Neural crest cell (in vitro differentiated cells): ENCODE measurements at places on chromosomes 3 and 15.

DNA sequence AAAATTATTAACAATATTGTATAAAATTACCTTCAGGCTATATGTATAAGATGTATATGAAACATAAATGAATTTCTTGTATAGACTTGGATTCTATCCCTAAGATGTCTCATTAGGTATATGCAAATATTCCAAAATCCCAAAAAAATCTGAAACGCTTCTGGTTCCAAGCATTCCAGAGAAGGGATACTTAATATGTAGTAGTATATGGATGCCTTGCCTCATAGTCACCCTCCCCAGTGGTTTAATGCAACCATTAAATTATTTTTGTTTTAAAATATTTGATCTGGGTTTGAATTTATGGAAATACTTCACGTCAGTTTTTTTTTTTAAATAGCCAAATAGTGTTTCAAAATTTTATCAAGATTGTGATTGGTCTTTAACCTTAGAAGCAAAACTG is 27.2 kb downstream of the PLCL2 start:
- no peak for DNase-seq

- DNase-seq = no peak
These were observed 38.9 kb upstream of the RNU6-1 start for GRCh38 chr15:67878712-67879206.

GRCh38 chr3:58044691-58045483 is 36.7 kb downstream of the FLNB start:
- DNase-seq = no peak

DNA sequence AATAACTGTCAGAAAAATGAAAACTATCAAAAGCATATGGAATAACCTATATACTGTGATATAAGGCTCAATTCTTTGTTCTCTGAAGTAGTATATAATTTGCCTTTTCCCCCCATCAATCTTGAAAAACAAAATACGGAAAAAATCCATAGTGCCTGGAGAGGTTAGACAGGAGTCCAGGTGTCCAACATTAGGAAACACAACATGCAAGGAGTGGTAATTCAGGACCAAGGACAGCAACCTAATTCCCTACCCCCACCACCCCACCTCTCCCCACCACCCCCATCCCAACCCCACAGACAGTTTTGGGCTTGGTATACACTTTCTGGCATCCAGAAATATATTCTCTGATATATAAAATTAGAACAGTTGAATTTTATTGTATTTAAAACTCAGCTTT is 55.1 kb upstream of the SLC25A26 start:
- DNase-seq = no peak

DNA sequence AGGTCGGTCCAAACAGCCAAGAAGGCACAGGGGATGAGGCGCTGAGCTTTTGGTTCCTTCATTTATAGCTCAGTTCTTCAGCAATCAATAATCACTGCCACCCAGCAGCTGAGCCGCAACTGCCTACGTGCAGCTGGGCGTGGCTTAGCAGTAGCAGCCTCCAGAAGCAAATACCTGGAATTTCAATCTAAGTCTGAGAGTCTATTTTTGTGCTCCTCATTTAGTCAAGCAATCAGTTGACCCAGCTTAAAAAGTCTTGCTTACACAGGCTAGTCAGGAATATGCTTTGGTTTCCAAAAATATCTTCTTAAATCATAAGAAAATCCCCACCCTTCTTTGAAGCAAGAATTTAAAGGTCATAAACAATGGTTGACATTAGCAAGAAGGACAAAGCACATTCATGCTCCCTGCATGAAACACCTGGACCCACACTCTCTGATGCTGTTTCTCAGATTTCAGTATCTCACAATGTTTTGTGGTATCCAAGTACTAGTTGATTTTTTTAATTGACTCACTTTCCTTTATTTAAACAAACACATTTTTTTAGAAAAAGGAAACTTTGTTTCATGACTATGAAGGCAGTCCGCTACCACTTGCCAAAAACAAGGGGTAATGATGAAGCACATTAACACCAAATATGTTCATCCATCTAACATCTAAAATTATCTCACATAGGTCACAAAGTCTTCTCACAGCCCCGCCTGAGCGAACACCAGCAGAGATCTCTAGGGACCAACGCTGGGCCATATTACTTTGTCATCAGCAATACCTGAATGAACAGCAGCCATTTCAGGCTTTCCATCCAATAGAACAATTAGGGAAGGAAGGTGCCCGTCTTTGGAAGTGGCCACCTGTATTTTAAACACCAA is 106.1 kb downstream of the OXNAD1 start:
- no peak for DNase-seq
